ENCODE measurements at places on chromosomes 16 and 17.

DNA sequence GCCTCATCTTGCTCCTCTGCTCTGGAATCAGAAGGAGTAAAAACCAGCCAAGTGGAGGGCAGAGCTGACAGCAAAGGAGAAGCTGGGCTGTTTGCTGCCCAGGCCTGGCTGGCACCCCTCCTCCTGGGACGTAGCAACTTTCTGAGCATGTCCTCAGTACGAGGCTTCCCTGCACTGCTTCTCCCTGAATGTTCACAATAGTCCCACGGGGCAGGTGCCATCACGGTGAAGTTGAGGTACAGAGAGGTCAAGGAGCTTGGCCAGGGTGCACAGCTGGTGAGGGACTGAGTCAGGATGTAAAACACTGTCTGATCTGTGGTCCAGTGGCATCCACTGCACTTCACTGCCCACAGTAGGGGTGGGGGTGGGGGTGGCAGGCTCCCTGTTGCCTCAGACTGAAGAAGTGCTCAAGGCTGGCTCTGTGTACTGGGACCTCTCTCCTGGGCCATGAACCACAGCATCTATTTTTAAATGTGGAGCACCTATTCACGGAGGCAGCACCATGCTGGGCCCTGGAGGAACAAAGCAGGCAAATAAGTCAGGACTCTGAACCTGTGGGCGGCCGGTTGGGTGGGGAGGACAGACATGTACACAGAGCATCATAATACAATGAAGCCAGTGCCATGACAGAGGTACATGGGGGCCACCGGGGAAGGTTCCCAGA, 369.5 kb downstream of the SEC14L1 start:
- DNase-seq, result peak; percentile 37

GRCh38 chr17:47220531-47220999, 11.4 kb downstream of the MYL4 start:
- no peak for DNase-seq

- peak; percentile 37 for DNase-seq
Measured at GRCh38 chr17:31508288-31509094, 117.0 kb downstream of the RAB11FIP4 start.

DNA sequence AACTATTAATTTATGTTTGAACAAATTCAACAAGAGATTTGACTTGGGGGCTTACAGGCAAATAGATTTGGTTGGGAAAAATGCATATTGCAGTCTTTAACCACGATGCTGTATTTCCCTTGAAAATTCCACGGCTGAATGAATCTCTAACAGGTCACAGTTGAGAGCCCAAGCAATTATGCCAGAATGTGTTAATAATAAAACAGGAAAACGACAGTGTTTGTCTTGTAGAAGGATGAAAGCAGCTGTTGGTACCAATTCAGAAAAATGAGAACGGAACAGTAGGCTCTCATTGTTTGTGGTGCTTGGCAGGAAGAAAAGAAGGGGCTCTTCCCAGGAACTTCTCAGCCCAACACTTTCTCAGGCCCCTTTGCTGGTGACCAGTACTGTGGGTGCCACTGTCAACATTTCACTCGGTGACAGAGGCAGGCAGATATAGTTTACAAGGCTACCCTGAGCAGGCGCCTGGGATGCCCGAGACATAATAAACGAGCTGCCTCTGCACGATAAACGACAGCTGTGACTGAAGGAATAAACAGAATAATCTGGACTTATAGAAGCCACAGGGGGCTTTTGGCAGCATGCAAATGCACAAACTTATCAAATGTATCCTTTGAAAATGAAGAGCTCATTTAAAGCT, 387.1 kb downstream of the HS3ST4 start:
- DNase-seq, result no peak

- no peak for DNase-seq
Measured at GRCh38 chr16:80759419-80760162, 44.8 kb downstream of the CDYL2 start.
